ENCODE measurements at places on chromosomes 3 and 15.

DNA sequence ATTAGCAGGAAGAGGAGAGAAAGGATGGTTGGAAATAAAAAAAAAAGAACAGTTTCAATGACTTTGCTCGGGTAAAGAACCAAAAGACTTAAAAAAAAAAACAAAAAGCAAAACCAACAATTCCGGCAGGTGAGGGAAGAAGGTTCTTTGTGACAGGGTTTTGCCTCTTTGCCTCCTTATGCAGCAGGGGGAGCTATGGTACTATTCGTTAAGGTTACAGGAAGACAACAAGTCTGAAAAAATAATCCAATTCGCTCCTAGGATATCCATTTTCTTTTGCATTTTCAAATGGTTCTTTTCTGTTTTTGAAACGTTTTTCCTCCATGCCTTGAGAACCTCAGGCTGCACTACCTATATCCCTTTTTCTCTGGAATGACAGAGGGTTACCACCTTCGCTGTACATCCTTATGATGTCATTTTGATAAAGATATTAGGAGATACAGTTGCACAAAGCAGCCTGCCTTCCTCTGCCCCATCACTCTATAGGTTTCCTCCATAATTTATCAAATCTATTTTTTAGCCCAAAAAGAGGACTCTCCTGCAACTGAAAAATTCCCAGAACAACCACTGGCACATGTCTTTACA is 55.0 kb downstream of the CFAP20DC start:
- peak; percentile 49 for DNase-seq

DNA sequence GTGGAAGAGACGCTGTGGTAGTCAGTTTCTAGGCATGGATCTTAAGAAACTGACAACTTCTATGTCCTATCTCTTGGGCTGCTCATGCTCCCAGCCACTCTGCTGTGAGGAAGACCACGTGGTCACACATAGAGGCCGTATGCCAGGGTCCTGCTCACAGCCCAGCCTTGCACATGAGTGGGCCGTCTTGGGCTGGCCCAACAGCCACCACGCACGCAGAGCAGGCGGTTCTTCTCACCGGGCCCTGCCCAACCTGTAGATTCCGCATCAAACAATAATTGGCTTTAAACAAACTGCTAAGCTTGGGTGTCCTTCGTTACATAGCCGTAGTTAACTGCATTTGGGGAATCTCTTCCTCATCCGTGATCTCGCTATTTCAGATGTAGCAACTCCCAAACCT is 26.0 kb downstream of the SLC41A3 start:
- no peak for DNase-seq

DNA sequence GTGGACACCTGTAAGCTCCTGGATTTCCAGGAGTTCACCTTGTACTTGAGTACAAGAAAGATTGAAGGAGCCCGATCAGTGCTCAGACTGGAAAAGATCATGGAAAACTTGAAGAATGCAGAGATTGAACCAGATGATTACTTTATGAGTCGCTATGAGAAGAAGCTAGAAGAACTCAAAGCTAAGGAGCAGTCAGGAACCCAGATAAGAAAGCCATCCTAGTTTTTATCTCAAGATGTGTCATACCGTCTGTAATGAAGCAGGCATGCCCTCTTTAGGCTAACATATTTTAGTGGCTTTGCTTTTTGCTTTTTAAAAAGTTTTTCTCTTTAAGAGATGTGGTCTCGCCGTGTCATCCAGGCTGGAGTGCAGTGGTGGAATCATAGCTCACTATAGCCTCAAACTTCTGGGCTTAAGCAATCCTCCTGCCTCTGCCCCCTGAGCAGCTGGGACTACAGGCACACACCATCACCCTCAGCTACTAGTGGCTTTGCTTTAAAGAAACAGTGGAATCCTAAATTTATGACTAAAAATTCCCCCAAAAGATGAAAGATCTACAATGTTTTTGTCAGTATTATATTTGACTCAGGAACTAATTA is 28.1 kb downstream of the EXOG start:
- DNase-seq = no peak

- DNase-seq = no peak
Measured at GRCh38 chr3:194756460-194756779, 70.7 kb downstream of the FAM43A start.

- DNase-seq = no peak
Measured at GRCh38 chr3:48991851-48992545, 2.0 kb downstream of the P4HTM start.

DNA sequence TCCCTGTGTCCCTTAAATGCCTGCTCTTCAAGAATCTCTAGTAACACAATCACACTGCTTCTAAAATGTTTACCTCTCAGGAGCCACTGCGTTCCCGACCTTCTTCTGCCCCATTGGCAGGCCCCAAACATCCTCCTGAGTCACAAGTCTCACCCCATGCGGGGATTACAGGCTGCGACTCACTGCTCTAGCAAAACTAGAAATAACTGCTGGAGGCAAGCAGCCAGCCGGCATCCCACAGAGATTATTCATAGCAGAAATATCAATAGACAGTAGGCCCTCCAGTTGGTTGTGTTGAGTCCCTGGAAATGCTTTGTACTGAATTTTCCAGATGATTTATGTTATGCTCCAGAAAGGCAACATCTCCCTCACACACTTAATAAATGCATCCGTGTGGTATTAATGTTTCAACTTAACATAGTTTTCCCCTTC is 64.8 kb downstream of the RFTN1 start:
- DNase-seq = peak; percentile 86

GRCh38 chr3:99803297-99803696 is 14.4 kb upstream of the CMSS1 start:
- DNase-seq = no peak

GRCh38 chr3:14802381-14802731 is 16.4 kb upstream of the FGD5 start:
- DNase-seq = no peak

- no peak for DNase-seq
Measured at GRCh38 chr15:83327041-83327440, 42.6 kb upstream of the BNC1 start.

DNA sequence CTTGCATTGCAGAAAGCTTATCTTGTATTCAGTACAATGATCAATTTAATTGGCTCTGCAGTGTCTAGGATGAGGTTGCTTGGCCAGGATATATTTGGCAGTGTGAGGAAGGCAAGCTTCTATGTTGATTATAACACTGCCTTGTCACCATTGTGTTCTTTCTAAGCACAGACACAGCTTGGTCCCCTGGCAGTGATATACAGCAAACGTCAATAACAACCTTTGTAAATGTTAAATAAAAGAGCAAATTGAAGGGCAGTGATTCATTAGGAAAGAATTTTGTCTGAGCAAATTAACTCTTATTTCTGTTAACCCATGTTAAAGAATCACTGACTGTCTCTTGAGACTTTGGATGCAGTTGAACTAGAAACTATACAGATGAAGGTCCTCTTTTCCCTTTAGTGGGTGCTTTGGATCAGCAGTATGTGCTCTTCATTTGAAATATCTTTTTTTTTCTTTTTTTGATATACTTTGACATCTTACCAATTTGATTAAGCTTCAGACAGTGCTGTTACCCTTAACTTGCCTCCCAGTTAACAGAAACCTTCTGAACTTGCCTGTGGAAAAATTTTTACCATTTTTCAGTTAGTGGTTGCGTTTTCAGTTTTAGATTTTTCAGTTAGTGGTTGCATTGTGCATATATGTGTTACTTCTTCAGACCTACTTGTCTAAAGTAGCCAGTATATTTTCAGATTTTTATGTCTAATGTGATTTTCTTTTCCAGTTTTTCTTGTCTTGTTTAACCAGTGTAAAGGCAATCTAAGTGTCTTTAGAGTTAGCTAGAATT is 199.8 kb downstream of the TCF12 start:
- no peak for DNase-seq

DNA sequence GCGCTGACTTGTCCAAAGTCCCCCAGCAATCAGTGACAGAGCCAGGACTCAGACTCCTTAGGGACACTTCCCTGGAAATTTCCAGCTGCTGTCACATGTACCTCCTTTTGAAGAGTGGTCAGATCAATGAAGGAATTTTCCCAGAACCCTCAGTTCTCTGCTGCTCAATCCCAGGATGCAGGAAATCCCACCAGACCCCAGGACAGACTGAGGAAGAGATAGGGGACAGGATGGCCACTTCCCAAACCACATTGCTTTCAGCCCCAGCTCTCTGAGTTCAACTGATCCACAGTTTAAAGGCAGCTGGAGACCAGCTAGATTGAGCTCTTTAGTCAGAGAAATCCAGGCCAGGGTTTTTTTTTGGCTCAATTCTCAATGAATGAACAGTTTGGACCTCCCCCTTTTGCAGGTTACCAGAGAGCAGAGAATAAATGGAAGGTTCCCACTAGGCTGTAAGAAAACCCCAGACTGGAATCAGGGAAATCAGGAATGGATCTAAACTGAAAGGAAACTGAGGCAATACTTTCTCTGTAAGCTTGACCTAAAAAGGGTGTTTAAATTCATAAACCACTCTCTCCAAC is 1.5 kb downstream of the CYP1A1 start:
- DNase-seq = peak; percentile 72

- peak; percentile 6 for DNase-seq
Measured at GRCh38 chr15:38260077-38260476, 7.4 kb downstream of the SPRED1 start.

- no peak for DNase-seq
Measured at GRCh38 chr15:59997070-59997701, 6.9 kb upstream of the FOXB1 start.

DNA sequence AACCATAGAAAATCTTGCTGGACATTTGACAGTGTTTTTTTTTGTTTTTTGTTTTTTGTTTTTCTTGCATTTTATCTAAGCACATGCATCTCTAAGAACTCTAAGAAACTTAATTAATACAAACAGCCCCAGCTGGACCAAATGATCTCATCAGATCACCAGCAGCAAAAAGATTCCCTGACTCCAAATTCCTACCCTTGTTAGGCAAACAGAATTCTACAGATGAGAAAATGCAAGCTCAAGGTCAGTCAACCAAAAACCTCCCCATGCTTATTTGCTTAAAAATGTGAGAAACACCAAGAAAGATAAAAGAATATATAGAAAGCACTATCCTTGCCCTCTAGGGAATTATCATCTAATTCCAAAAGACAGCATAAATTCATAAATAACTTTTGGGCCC is 65.4 kb downstream of the FOXP1 start:
- DNase-seq = no peak

DNA sequence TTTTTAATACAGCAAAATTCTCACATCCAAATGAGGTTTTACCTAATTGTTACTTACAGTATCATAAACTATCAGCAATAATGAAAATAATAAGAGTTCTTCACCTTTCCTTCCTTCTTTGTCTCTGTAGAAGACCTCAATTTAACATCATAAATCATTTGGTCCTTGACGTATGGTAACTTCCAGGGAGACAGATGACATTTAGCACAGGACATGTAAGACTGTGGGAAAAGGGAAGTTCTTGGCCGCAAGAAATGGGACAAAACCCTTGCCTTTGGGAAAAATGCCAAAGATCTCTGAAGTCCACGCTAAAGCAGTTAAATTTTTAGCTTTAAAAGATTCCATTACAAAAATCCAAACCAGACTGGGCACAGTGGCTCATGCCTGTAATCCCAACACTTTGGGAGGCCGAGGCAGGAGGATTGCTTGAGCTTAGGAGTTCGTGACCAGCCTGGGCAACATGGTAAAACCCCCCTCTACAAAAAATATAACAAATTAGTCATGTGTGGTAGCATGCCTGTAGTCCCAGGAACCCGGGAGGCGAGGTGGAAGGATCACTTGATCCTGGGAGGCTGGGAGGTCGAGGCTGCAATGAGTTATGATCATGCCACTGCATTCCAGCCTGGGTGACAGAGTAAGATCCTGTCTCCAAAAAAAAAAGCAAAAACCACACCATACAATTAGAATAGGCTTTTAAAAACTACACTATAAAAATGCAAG is 8.8 kb downstream of the PTPN9 start:
- DNase-seq = no peak

DNA sequence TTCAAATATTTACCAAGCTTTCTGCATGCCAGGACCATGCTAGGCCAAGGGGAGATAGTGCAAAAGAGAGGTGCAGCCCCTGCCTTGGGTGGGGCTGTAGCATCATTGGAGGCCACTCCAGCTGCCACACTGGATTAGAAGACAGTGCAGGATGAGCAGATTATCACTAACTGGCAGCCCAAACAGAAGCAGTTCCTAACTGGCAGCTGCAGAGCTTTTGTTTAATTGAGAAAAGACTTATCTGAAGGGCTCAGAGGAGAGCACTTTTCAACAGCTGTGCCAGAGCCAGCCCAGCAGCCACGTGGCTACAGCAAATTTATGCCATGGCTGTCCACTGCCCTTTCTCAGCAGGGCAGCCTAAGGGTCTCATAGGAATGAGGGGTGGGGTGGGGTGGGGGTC is 13.5 kb upstream of the ACSBG1 start:
- DNase-seq = no peak

GRCh38 chr3:126439968-126440708 is 35.6 kb downstream of the ZXDC start:
- no peak for DNase-seq

GRCh38 chr15:65833501-65834205 is 35.6 kb upstream of the RAB11A start:
- no peak for DNase-seq

DNA sequence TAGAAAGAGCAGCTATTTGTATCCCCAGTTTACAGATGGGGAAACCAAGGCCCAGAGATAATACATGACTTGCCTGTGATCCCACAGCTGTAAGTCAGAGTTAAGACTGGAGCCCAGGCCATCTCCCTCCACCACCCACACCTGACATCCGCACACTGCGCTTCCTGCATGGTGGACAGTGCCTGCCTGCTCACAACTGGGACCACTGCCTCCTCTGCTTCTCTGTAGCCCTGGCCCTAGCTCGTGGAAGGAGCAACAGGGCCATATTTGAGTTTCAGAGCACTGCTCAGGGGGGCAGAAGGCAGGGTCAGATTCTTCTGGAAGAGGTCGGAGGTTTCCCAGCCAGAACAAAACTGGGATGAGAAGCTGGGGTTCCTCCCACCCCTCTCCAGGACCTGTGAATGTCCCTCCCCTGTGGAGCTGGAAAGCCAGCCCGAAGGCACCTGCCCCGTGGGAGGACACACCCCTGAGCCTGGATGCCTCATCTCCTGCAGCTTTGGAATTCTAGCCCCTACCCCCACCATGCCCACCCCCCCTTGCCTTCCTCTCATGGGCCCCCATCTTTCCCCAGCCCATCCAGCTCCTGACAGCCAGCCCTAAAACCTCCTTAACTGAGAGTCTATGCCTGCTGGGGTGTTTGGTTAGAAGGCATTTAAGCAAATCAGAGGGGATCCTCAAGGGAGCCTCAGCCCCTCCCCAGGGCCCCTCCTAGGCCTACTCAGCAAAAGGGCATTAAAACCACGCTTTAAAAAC is 100.1 kb downstream of the TPRA1 start:
- no peak for DNase-seq

DNA sequence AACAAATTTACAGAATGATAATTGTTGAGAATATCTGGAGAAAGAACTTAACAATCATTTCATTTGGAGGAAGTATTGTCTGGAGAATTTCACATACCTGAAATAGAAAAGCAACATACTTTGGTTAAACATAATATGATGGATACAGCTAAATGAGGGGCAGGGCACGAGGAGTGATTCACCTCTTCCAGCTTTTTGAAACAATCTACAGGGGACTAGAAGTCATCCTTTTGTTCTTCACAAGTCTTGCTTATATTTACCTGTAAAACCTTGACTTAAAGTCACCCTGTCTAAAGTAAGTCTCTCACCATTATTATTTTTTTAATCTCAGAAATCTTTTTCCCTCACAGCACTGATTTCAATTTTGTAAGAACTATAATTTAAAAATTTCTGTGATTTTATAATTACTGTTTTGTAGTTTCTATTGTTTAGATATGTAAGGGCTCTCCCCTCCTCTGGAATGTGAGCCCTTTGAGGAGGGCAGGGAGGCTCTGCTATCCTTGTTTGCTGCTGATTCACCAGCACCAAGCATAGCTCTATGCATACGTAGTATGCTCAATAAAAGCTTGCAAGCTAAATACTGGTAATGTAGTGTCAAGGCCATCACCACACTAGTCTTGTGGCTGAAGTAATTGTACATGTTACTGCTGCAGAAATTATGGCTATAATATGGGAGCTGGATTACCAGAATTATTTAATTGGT is 193.9 kb upstream of the THRB start:
- DNase-seq = no peak
